ENCODE measurements at places on chromosomes 13 and 19.

- DNase-seq, result no peak
These were observed 118.8 kb downstream of the NUFIP1 start for GRCh38 chr13:44870456-44870929.

DNA sequence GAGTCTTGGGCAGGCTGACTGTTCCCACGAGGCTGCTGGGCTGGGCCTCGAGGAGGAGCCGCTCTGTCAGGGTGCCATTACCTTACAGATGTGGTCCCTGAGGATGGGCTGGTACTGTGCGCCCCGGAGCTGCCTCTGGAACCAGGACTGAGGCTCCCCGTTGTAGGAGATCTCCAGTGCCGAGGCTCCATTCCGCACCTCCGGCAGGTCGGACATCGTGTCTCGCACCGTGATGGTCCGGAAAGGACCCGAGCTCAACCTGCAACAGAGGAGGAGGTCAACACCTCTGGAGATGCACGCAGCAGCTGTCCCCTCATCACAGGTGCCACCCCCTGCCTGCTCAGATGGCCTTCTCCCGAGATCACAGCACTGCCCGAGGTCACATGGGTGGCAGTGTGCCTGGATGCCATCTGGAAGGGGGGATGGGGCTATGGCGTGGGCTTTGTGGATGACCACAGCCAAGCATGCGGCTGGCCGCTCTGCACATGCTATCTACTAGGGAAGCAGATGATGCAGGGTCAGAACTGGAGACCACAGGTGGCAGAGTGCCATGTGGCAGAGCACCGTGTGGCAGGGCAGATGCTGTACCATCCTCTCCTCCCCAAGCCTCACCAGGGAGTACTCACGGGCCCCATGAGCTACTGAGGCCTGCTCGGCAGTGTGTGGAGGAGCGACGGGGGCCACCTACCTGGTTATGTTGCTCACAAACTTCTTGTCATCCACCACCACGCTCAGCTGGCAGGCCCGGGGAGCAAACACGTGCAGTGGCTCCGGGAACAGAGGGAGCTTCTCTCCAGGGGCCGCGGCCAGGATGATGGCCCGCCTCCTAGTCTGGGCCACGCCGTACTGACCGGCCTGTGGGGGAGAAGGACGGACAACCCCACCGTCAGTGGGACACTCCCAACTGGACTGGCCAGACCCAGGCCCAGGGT, 18.3 kb upstream of the EIF3G start:
- no peak for DNase-seq

DNA sequence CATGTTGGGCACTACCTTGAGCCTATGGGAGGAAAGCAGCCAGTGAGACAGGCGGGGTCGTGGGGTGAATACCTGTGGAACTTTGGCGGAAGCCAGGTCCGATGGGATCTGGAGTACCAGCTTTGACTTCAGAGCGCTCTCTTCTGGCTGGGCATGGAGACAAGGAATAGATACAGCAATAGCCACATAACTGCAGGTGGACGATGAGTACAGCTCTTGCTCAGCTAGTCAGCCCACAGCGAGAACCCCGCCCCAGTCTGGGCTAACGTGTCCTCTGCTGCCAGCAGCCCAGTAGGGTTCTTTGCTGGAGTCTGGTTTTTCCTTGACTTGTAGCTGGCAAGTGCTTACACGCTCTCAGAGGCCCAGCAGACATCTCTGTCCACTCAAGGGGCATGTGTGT, 83.4 kb downstream of the SIPA1L3 start:
- no peak for DNase-seq

DNA sequence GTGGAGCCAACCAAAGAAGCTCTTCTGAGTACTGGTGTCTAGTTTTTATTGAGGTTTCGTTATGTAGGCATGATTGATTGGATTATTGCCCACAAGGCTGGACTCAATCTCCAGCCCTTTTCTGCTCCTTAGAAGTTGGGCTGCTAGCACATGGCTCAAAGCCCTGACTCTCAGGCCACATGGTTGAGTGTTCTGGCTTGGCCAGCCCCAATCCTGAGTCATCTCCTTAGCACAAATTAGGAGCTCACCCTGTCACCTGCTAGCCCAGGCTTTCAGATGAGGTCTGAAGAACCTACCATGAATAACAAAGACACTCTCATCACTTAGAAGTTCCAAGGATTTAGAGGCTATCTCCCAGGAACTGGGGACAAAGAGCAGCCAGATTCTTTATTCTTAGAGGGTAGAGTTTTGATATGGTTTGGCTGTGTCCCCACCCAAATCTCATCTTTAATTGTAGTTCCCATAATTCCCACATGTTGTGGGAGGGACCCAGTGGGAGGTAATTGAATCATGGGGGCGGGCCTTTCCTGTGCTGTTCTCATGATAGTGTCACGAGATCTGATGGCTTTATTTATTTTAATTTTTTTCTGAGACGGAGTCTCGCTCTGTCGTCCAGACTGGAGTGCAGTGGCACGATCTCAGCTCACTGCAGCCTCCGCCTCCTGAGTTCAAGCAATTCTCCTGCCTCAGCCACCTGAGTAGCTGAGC, 11.3 kb downstream of the DPY19L3 start:
- no peak for DNase-seq

GRCh38 chr13:99151516-99151915, 49.1 kb upstream of the UBAC2 start:
- DNase-seq, result no peak

GRCh38 chr19:41697198-41697855, 9.3 kb upstream of the CEACAM7 start:
- DNase-seq, result no peak

DNA sequence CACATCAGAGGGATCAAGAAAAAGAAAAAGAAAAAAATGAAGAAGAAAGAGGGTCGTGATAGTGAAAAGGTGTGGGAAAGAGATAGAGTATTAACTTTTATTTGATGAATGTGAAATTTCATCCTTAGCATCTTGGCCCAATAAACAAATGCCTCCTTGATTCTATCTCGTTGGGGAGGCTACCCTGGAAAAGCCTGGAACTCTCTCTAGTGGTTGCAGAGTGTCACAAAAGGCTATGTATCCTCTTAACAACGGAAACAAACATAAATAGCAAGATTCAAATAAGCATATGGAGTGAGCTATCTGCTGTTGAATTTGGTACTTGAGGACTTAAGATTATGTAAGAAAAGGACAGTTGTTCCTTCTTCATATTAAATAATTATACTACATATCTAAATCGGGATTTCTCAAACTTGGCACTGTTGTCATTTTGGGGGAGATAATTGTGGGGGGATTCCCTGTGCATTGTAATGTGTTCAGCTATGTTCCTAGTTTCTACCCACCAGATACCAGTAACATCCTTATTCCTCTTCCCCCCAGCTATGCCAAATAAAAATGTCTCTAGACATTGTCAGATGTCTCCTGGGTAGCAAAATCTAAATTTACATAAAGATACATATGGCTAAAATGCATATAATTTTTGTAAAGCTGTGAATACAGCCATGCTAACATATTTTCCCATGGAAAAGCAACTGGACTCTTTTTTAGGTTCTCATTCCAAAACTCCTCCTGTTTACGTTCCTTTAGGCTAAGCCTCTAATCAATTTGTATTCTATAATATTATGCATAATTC, 557.2 kb downstream of the DCT start:
- no peak for DNase-seq

GRCh38 chr19:7868671-7869452, 5.3 kb downstream of the PRR36 start:
- DNase-seq, result peak; percentile 76

- no peak for DNase-seq
These were observed 56.1 kb upstream of the F7 start for GRCh38 chr13:113049521-113049941.

GRCh38 chr13:113114511-113115362, 7.9 kb upstream of the F10 start:
- DNase-seq, result no peak

DNA sequence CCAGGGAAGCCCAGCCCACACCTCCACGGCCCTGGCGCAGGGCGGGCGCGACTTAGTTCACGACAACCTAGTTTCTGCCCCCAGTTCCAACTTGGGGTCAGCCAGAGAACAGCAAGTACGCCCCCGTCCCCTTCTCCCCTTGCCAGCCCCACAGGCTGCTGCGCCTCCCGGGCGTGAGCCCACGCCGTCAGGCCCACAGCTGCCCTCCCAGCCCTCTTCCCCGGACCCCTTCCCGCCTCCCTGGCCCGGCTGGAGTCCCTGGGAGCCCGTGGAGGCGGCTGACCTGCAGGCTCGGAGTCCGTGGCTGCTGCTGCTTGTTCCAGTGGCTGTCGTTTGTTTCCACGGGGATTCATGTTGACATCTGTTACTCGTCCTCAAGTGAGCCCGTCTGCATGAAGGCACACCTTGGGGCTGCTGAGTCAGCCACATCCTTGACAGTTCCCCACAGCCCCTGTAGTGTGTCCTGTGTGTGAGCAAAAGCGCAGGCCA, 86.0 kb downstream of the ATP11A start:
- DNase-seq, result no peak

DNA sequence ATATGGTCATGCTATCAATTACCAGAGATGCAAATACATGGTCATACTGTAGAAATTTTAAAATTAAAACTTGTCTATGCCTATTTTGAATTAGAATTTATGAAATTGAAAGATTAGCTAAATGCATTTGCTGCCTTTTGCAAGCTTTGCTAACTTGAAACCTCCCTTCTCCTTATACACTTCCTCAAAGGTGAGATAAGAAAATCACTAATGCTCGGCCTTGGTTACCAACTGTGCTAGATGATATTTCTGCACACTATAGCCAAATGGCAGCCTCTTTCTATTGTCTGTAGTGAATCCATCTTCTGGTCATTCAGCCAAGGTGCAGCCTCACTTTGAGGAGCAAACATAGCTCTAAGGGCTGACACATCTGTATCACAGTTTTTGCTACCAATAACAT, 31.1 kb upstream of the MYCBP2 start:
- DNase-seq, result no peak

- peak; percentile 100 for DNase-seq
These were observed at the start of gene TECR for GRCh38 chr19:14529254-14530004. TSS of gene TECR (plus strand) at chr19:14529594. CDS start at chr19:14529697, 103 bp downstream.

GRCh38 chr19:48815870-48816501, 5.2 kb upstream of the BCAT2 start:
- DNase-seq, result no peak

- no peak for DNase-seq
These were observed 247.7 kb downstream of the SLITRK1 start for GRCh38 chr13:83634601-83635000.

GRCh38 chr13:80055847-80056246, 285.1 kb downstream of the SPRY2 start:
- no peak for DNase-seq

DNA sequence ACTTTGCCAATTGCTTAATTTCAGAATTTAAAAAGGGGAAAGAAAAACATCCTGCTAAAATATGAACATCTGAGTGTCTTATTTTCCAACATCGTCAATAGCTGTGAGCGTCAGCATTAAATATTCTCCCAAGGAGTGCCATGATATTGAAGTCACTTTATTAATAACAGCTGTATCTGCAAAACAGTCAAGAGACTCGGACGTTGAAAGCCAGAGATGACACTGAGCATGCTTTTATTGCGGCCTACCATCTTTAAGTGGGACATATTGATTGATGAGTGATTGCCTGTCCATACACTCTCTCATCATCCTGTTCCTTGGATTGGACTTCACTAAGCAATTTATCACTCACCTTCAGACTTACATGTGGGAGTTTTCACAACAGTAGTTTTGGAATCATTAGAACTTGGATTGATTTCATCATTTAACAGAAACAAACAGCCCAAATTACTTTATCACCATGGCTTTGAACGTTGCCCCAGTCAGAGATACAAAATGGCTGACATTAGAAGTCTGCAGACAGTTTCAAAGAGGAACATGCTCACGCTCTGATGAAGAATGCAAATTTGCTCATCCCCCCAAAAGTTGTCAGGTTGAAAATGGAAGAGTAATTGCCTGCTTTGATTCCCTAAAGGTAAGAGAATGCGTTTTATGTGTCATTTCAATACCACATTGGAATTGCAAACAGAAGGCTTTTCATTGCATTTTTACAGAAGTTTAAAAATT, 53.8 kb downstream of the MBNL2 start:
- no peak for DNase-seq

- DNase-seq, result no peak
These were observed 33.1 kb upstream of the MTIF3 start for GRCh38 chr13:27483421-27483820.

DNA sequence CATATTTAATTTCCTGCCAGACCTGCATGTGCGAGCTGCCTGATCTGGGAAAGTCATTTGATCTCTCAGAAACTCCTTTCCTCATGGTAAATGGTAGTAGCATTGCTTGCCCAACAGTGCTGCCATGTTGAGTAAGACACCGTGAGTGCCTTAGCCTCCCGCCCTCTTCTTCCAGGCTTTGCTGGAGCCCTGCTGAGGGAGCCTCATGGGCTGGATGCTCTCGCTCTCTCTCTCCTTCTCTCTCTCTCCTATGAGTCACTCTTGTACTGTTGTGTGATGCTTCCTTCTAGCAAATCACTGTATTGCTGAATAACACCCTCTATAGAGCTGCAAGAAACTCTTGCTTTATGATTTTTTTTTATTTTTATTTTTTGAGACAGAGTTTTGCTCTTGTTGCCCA, 365.5 kb downstream of the UQCRFS1 start:
- DNase-seq, result no peak

GRCh38 chr13:45391926-45392325, 26.2 kb downstream of the SLC25A30 start:
- no peak for DNase-seq

GRCh38 chr19:19748249-19748938, 15.5 kb upstream of the ZNF14 start:
- no peak for DNase-seq

- no peak for DNase-seq
These were observed 201.5 kb downstream of the MYO16 start for GRCh38 chr13:108830916-108831315.

DNA sequence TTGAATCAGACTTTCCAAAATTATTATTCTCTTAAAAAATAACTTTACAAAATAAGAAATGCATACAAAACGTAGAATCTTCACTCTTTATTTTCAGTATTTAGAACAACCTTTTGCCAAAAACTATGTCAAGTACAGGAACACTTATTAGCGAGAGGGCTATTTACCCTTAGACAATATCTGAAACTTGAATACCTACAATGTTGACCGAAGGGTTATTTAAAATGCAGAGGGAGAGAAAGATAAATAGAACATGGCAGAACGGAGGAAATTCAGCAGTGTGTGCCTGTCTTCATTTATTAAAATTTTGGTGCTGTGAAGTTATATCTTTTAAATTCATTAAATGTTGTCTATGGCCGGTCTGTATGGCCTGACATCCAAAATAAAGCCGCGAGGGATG, 198.8 kb downstream of the EFNB2 start:
- no peak for DNase-seq

DNA sequence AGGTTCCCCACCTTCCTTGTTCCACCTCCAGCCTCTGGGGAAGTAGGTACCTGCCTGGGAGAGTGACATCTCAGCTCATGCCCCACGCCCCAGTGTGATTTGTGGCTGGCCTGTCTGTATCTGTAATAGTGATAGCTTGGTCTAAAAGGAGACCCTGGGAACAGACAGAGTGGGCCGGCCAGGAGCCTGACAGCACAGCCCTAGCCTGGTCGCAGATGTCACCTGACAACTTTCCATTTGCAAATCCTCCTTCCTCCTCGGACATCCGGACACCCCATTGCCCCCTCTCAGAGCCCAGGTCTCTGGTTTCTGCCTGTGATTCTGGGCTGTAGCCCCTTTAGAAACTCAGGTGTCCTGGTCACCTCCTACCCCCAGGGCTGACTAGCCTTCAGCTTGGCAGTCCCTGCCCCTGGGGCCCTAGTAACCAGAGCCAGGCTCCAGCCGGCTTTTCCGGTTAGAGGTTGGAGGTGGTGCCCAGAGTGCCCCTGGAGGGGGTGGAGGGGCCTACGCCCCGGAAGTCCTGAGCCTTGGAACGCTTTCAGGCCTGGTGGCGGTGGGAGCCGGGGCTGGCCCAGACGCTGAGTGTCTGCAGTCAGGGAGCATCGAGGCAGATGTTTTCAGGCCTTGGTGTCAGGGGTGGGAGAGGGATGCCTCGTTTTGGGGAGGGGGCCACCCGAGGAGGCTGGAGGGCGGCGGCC, 6.5 kb downstream of the LRRC8E start:
- DNase-seq, result no peak

Data from lung microvascular endothelial cell (primary cell).